ENCODE measurements at places on chromosomes 2 and 18.

- DNase-seq: no peak
Observed at GRCh38 chr18:25283781-25284180, 68.2 kb downstream of the ZNF521 start.

GRCh38 chr2:25044990-25045389 lies 3.1 kb downstream of the EFR3B start:
- no peak for DNase-seq

DNA sequence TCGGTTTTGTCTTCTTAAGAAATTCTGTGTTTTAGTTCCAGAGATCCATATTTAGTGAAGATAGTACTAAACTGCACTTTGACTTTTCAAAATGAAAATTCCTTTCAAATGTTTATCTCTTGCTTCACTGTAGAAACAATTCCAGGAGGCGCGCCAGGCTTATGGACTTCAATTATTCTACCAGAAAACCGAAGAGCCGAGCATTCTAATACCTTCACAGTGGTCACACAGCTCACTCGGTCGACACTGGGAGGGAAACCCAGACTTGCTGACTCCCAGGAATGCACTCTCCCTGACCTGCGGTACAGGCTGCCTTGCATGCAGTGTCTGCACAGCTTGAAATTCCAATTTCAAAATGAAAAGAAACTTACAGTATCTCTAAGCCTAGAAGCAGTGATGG lies 119.9 kb upstream of the PIEZO2 start:
- no peak for DNase-seq

DNA sequence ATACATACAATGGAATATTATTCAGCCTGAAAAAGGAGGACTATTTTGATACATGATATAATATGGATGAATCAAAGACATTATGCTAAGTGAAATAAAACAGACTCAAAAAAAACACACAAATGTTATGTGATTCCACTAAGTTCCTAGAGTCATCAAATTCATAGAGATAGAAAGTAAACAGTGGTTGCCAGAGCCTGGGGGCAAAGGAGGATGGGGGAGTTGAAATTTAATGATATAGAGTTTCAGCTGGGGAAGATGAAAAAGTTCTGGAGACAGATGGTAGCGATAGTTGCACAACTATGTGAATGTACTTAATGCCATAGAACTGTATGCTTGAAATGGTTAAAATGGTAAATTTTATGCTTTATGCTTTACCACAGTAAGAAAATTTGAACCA lies 119.7 kb downstream of the METTL4 start:
- DNase-seq: no peak

- DNase-seq: no peak
Observed at GRCh38 chr2:240136671-240137292, 677 bp upstream of the COPS9 start.

GRCh38 chr2:165067643-165068486 lies 112.5 kb upstream of the SLC38A11 start:
- peak; percentile 73 for DNase-seq

GRCh38 chr18:23868136-23868785 lies 146.3 kb upstream of the TTC39C start:
- DNase-seq: no peak

GRCh38 chr2:218072002-218072401 lies 2.9 kb downstream of the RUFY4 start:
- DNase-seq: no peak

- DNase-seq: no peak
Observed at GRCh38 chr2:25168256-25169072, at the start of gene POMC. POMC (minus strand) TSS chr2:25168580; CDS start chr2:25164772, 3,808 bp downstream.

- DNase-seq: no peak
Observed at GRCh38 chr2:169069341-169069740, at the start of gene DHRS9. DHRS9 (plus strand) TSS chr2:169069563; CDS start chr2:169081582, 12,019 bp downstream.

DNA sequence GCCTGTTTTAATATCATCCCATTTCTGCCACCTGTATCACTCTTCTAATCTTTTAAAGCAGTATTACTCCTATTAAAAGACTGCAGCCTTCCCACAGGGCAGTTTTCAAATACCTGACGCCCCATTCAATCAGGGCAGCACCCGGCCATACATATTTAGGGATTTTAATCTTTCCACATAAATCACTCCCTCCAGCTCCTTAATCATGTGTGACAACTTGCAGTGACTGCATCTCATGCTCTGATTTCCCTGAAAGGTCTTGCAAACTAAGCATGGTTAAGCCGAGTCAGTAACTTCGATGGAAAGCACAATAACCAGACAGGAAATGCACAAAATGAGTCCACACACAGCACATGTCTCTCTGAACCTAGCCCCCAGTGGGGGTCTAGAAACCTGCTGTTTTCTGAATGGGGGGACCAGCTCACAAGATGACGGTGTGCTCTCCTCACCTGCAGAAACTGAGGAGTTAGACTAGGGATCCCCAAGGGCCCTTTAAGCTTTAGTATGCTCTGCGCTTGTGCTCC lies 116.9 kb upstream of the CREB1 start:
- no peak for DNase-seq

DNA sequence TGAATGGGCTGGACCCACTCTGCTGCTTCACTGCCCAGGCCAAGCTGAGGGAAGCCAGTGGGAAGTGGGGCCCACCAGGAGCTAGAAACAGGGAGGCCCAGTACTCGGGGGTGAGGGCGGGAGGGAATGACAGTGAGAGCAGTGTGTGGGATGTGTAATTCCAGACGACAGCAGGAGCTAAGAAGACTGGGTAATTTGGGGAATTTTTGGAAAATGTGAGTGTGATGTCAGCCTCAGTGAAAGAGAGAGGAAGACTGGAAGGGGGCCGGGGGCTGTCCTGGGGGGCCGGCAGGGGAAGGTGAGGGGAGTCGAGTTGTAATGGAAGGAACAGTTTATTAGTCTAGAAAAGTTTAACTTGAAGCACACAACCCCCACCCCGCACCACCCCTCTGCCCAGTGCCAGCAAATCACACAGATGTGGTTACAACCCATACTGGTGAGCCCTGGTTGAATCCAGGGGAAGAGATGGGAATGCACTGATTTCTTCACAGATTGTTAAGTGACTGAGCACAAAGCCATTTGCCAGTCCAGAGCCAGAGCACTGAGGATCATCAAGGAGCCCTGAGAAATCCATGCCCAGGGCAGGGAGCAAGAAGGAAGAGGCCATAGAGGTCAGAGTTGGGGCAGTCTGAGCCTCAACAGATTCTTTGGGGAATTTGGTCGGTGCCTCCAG lies 76.7 kb upstream of the PKDCC start:
- DNase-seq: no peak

GRCh38 chr2:85273738-85274731 lies 53.8 kb downstream of the TGOLN2 start:
- DNase-seq: no peak

GRCh38 chr2:101278925-101279324 lies 26.2 kb downstream of the CNOT11 start:
- no peak for DNase-seq

- DNase-seq: no peak
Observed at GRCh38 chr2:225994748-225995405, 595.4 kb downstream of the NYAP2 start.

DNA sequence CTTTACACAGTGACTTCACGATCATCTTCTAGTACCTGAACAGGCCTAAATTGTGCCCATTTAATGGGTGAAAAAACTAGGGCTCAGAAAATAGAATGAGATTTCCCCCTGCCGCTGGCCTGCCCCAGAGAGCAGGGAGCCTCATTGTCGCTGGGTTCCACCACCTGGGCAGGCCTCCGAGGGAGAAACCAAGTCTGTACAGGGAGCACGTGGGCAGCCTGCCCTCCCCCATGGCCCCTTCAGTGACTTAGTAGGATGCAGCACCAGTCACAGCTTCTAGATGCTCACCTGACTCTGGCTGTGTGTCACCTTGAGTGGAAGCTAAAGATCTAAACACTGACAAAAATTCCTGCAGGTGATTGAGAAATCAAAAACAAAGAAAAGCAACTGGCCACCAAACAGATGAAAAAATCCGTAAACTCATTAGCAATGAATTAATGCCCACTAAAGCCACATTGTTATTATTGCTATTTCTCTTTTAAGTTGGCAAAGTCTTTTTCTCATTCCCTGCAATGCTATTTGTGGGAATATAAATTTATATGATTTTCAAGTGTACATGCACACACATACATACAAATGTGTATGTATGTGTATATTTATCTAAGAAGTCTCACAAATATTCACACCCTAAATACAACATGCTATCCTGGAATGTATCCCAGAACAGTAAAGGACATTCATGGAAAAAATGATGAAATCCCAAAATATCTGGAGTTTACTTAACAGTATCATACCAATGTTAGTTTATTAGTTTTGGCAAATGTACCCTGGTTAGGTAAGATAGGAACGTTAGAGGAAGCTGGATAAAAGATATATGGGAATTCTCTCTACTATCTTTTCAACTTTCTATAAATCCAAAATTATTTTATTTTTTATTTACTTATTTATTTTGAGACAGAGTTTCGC lies 18.7 kb upstream of the ASPRV1 start:
- no peak for DNase-seq

GRCh38 chr2:16669388-16669787 lies 3.8 kb upstream of the CYRIA start:
- no peak for DNase-seq

- DNase-seq: no peak
Observed at GRCh38 chr18:53101536-53102105, 761.6 kb downstream of the DCC start.

DNA sequence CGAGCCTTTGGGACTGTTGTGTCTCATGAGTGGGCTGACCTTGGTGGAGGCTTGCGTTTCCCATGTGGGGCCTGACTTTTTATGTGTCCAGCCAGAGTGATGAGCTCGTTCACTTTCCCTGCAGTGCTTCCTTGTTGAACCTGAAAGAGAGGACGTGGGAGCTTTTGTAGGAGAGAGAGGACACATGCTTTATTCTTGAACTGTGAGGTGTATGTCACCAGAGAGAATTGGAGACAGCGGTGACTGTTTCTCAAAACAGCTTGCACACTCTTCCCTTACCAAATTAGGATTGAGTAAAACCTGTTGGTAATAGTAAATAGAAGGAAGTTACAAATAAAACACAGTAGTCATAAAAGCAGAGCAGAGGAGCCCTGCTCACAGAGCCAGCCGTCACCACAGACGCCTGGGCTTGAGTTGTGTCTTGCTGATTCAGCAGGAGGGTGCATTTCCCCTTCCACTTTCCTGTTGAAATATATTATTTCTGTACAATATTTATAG lies 60.7 kb downstream of the INPP4A start:
- no peak for DNase-seq

DNA sequence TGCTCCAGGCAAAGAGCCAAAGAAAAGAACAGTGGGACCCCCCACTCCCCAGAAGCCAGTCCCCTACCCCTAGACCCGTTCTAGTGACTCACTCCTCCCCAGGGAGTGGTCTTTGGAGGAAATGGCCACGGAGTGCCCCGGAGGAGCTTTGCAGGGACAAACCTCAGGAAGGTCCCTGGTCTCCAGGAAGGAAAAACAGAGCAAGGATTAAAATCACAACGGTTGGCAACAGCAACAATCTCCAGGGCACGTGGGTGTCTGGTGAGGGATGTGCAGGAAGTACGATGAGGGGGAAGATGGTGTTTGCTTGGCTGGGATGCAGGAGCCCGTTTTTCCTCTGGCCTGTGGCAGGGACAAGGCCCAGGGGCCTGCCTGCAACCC lies 135.0 kb downstream of the SMAD2 start:
- no peak for DNase-seq

DNA sequence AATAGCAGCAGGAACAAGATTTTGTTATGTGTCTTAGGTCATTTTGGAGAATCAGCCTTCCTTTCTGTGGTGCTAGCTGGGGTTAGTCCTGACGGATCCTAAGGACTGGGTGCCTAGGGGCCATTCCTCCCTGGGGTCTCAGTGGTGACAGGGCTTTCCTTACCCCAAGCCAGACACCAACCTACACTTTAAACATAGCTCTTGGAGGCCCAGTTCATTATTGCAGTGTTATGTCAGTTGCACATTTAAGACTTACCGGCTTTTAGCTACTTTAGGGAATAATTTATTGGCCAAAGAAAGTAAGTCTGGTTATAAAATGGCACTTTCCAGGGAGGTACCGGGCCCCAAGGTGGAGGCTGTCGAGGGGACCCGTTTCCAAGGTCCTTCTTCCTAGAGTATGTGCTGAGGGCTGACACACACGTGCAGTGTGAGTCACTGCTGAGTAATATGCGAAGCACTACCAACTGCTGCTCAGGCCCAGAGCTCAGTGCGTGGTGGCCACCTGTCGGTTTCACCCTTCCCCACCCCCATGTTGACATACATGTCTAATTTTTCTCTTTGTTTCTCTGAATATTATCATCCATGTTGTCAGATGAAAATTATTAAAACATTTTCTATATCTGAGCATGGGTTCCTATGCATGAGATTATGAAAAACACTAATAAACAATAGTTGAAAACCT lies 37.0 kb upstream of the GRHL1 start:
- no peak for DNase-seq

GRCh38 chr2:16546128-16546754 lies 119.4 kb downstream of the CYRIA start:
- DNase-seq: peak; percentile 16

DNA sequence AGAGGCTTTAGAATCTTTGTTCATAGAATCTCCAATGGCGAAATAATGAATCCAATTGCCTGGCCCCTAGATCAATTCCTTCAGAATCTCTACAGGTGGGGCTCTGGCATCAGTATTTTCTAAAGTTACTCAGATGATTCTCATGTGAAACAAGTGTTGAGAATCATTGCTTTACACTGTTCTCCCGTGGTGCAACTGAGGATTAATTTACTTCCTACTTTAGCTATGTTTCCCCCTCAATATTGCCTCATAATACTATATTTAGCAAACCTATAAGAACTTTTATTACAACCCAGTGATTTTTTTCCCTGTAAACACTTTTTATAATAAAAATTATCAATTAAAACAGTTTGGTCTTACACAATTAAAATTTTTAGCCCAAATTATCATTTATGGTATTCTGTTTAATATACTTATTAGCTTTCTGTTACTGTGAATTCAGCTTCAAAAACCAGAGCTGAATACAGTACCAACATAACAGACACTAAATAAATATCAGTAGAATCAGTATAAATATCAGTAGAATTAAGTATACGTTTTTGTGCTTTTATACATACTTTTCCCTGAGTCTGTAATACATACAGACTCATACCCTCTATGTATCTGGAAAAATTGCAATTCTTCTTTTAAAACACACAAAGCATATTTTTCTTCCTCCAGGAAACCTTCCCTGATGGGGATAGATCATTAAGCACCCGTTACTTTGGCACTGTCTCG lies 20.8 kb downstream of the SLC38A11 start:
- DNase-seq: no peak

DNA sequence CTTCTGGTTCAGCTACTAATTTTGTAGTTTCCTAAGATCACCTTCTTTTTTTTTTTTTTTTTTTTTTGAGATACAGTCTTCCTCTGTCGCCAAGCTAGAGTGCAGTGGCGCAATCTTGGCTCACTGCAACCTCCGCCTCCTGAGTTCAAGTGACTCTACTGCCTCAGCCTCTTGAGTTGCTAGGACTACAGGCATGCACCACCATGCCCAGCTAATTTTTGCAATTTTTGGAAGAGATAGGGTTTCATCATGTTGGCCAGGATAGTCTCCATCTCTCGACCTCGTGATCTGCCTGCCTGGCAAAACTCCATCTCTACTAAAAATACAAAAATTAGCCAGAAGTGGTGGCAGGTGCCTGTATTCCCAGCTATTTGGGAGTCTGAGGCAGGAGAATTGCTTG lies 301.5 kb upstream of the TFPI start:
- DNase-seq: no peak

- no peak for DNase-seq
Observed at GRCh38 chr2:180564051-180564450, 416.4 kb upstream of the UBE2E3 start.
